Left ventricle myocardium superior (tissue), 1 donor: ENCODE measurements at places on chromosomes 4 and X. TPM values are rescaled to one million over a fixed set of nuclear protein-coding genes. Genes with fewer than 3 reads are reported as not detected.

GRCh38 chr4:169158861-169159260 lies 111.9 kb downstream of the SH3RF1 start:
- DNase-seq: no peak

The ZNF711 gene
- total RNA-seq: 0.62 TPM

GRCh38 chr4:137274404-137274803 lies 257.9 kb downstream of the PCDH18 start:
- DNase-seq: no peak

DNA sequence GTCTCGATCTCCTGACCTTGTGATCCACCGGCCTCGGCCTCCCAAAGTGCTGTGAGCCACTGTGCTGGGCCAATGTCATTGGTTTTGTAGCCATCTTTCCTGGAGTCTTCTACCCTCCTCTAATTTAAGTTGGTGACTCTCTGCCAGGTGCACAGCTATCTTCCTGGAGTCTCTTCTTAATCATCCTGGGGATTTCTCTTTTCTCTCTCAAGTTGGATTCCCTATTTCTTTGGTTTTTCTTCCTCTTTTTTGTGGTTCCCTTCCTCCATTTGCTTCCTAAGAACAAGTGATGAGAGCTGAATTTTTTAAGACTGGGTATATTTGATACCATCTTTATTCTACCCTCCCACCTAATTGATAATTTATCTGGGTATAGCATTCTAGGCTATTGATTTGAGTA lies 113.8 kb downstream of the SYNPO2 start:
- no peak for DNase-seq

- no peak for DNase-seq
Observed at GRCh38 chrX:7190157-7190556, 42.2 kb upstream of the PUDP start.

The DDX60 gene
- 5.6 TPM for total RNA-seq

GRCh38 chr4:142861351-142861750 lies 15.2 kb upstream of the INPP4B start:
- DNase-seq: no peak

DNA sequence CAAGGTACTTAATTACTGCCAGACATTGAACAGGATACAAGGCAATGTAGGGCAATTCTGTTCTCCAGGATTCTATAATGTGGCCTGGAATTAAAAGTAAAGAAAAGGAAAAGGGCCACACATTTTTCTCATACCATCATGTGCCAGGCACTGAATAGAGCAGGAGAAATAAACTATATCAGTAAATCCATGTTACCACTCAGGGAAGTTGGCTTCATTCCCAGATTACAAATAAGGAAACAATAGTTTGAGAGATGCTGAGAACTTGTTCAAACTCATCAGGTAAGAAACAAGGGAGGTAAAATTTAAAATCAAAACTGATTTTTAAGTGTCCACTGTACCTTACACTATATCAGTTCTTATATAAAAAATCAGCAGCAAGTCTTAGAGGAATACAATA lies 645.0 kb upstream of the ATOH1 start:
- DNase-seq: no peak

GRCh38 chr4:65670331-65671031 lies at the start of gene EPHA5:
Gene EPHA5, minus strand, starts transcription at chr4:65670489. Its CDS starts 747 bp downstream, at chr4:65669742.
- DNase-seq: peak; percentile 80

DNA sequence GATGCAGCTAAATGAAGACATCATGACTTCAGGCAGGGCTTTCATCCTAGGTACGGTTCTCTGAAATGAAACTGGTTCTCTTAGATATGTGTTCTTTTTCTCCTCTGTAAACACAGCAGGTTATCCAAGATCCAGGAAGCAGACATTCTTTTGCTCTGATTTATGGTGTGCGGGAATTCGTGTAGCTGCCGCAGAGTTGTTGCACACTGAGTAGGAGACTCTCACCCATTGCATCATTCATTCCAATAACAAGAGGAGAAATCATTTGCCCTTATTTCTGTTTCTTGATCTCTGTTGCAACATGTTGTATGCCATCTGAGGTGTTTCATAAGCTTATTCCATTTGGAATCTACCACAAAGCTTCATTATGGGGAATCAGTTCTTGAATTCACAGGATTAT lies 133.6 kb upstream of the VCX2 start:
- DNase-seq: no peak

- DNase-seq: peak; percentile 95
Observed at GRCh38 chrX:154428176-154429171, at the start of gene ATP6AP1. Gene ATP6AP1, plus strand, starts transcription at chrX:154428677. Its CDS starts 16 bp downstream, at chrX:154428693.

DNA sequence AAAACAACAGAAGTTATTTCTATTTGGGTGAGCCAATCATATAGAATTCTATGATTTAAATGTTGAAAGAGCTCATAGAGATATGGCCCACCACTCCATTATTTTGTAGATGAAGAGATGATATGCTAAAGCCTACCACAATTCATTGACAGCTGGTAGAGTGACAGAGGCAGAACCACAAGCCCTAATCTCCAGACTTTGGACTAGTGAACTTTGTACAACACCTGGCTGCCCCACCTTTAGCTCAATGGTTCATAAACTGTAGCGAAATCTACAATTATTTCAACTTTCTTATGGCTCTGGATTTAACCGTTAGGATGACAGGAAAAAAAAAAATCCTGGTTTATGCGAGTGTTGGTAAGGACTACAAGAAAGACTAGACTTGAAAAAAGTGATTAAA lies 50.9 kb downstream of the PRKG2 start:
- DNase-seq: no peak

The ABCG2 gene
- total RNA-seq: 0.97 TPM

The CMC4 gene
- 28.8 TPM for total RNA-seq

The CCKAR gene
- not detected for total RNA-seq

- no peak for DNase-seq
Observed at GRCh38 chr4:73705721-73706120, 34.6 kb upstream of the CXCL8 start.

- DNase-seq: no peak
Observed at GRCh38 chrX:69000877-69001276, 164.4 kb downstream of the PJA1 start.
